ENCODE measurements at places on chromosomes 16 and 17.

- DNase-seq = no peak
Measured at GRCh38 chr17:75252039-75252816, 9.2 kb downstream of the GGA3 start.

DNA sequence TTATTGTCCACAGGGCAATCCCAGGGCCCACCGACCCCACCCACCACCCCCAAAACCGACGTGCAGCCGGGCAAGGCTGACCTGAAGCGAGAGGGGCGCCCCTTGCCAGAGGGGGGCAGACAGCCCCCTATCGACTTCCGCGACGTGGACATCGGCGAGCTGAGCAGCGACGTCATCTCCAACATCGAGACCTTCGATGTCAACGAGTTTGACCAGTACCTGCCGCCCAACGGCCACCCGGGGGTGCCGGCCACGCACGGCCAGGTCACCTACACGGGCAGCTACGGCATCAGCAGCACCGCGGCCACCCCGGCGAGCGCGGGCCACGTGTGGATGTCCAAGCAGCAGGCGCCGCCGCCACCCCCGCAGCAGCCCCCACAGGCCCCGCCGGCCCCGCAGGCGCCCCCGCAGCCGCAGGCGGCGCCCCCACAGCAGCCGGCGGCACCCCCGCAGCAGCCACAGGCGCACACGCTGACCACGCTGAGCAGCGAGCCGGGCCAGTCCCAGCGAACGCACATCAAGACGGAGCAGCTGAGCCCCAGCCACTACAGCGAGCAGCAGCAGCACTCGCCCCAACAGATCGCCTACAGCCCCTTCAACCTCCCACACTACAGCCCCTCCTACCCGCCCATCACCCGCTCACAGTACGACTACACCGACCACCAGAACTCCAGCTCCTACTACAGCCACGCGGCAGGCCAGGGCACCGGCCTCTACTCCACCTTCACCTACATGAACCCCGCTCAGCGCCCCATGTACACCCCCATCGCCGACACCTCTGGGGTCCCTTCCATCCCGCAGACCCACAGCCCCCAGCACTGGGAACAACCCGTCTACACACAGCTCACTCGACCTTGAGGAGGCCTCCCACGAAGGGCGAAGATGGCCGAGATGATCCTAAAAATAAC is 3.0 kb downstream of the SOX9 start:
- DNase-seq = no peak

GRCh38 chr17:43020789-43021740 is 1.1 kb downstream of the VAT1 start:
- no peak for DNase-seq

DNA sequence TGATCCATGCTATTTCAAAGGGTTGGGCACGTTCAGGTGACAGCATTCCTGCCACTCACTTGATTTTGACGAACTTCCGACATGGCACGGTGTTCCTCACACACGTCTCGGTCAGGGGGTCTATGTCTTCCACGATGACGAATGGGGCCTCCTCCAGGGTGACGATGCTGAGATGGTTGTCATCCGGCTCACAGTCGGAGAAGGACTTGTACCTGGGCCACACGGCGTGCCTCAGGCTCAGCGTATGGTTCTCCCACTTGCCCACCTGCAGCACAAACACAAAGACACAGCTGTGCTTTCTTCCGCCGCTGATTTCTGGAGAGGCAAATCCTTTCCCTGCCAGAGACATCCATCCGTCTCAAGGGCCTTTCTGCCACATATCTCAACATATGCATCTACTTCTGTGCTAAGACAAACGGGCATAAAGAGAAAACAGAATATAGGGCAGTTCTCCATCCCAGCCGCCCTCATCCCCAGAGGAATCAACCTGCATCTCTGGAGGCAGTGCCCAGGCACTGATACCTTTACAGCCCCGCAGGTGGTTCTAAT is 332.5 kb downstream of the GRIN2A start:
- DNase-seq = no peak

DNA sequence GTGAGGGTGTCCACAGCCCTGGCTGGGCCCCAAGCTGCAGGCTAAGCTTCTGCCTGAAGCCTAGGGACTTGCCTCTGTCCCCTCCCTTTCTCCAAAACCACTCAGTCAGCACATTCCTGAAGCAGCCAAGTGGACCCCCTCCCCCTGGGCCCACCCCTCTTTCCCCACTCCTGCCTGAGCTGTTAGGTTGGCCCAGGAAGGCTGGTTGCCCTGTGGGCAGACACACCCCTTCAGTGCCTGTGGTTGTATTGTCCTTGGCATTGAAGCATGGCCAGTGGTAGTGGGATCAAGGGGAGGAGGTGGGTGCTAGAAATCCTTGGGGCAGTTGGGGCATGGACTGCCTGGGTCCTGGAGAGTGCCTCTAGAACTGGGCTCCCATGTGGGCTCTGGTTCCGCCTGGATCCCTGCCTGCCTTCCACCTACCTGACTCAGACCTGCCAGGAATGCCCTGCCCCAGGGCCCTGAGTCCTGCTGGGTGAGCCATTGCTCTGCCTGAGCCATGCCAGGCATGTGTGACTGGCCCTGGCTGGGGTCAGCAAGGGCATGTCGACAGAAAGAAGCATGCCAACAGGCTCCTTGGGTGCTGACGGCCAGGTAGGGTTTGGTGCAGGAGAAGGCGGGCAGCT is 2.1 kb downstream of the TRAF4 start:
- DNase-seq = no peak

DNA sequence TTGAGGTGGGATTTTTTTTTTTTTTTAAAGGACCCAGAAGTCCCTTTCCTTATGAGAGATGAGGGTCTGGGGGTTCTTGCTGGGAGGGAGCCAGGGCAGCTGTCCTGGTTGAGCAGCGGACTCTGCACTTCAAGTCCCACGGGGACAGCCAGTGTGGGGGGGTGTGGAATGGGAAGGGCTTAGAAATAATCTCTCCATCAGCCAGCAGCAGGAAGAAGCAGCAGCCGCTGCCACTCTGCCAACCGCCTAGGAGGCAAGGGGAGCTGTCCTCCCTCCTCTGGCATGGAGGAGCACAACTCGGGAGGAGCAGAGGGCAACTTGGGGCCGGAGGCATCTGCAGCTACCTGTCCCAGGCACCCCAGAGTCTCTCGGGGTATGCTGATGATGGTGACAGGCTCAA is at the start of gene KCNG4:
Gene KCNG4, minus strand, starts transcription at position 104 of the 400 bp plus-strand sequence. CDS start 2,527 bp downstream, outside the sequence.
- no peak for DNase-seq

- DNase-seq = no peak
Measured at GRCh38 chr16:24848065-24848464, 2.3 kb downstream of the SLC5A11 start.

DNA sequence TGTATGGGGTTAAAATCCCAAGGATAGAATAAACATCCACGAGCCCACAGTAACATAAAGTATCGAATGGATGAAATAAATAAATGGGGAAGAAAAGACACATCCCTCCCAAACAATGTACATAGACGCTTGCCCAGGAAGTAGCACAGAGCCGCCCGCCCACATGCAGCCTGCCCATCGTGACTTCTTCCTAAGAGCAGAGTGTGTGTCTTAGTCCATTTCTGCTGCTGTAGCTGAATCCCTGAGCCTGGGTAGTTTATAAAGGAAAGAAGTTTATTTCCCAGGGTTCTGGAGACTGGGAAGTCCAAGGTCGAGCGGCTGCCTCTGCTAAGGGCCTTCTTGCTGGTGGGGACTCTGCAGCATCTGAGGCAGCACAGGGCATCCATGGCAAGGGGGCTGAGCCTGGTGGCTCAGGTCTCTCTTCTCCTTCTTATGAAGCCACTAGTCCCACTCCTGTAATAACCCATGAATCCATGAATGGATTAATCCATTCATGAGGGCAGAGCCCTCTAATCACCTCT is 39.4 kb upstream of the ZNF469 start:
- DNase-seq = no peak

- DNase-seq = no peak
Measured at GRCh38 chr17:1776857-1777256, 15.0 kb downstream of the SERPINF1 start.

GRCh38 chr16:79307214-79307613 is 293.3 kb downstream of the MAF start:
- no peak for DNase-seq

DNA sequence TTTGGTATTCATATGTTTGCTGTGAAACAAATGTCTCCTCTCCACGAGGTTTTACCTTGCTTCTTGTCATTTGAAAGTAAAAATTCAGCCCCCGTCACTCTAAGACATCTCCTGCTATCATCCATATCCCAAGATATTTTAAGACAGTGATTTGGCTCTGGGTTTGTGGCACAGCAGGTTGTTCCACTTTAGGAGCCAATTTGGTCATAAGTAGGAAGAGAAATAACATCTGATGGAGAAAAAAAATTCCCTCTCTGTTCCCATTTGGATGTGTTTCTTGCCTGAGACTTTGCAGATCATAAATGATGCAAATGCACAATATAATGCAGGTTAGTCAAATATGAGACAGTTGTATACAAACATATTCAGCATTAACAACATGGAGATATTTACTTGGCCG is 309.5 kb downstream of the CDH8 start:
- DNase-seq = no peak

DNA sequence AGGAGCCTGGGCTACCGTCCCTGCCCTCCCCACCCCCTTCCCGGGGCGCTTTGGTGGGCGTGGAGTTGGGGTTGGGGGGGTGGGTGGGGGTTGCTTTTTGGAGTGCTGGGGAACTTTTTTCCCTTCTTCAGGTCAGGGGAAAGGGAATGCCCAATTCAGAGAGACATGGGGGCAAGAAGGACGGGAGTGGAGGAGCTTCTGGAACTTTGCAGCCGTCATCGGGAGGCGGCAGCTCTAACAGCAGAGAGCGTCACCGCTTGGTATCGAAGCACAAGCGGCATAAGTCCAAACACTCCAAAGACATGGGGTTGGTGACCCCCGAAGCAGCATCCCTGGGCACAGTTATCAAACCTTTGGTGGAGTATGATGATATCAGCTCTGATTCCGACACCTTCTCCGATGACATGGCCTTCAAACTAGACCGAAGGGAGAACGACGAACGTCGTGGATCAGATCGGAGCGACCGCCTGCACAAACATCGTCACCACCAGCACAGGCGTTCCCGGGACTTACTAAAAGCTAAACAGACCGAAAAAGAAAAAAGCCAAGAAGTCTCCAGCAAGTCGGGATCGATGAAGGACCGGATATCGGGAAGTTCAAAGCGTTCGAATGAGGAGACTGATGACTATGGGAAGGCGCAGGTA is 762 bp downstream of the CDK12 start:
- DNase-seq = no peak

DNA sequence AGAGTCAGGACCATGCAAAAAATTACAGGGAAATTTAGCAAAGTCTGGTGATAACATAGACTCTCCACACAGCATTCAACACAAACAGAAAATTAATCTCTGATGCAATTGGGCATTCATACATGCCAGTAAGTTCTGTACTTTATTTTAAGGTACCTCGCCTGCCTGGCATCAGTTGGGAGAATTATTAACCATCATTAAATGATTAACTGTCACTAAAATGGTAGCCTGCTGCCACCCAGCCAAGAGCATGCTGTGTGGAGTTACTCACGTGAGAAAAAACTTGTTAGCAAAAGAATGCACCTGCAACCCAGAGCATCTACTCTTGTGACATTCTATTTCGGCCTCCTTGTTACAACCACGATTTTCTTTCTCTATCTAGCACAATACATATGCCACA is 117.2 kb downstream of the GRIN2A start:
- DNase-seq = no peak

DNA sequence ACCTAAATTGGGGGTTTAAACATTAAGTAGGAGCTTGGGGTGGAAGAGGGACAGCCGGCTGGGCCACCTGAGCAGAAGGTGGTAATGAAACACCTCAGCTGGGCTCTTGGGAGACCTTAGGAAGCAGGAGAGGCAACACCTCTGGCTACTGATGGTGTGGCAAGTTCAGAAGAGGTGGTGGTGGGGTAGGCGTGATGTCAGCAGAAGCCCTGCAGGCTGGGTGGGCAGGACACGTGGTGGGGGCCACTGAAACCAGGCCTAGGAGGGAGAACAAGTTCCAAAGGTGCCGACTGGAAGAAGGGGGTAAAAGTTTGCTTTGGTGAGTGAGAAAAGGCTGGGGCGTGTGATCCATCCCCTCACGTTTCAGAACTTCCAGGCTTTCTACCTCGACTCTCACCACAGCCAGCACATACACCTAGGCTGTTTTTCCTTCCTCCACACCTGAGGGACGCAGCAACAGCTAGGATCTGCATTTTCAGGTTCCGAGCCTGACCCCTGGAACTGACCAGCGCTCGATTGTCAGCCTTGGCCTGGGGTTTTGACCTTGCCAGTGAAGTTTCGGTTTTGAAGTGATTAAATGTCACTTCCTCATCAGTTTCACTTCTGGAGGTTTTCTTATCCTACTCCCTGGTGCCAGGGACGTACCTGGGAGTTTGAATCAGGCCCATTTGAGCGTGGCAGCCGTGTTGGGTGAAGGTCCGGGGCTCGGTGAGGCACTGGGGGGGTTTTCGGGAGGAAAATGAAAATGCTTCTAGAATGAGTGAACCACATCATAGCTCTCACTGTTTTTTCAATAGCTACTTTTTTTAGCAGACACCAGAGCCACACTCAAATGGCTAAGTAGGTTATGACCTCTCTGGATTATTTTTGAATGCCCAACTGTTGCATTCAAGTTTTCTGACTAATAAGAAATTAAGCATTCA is 10.0 kb downstream of the SNN start:
- DNase-seq = no peak

DNA sequence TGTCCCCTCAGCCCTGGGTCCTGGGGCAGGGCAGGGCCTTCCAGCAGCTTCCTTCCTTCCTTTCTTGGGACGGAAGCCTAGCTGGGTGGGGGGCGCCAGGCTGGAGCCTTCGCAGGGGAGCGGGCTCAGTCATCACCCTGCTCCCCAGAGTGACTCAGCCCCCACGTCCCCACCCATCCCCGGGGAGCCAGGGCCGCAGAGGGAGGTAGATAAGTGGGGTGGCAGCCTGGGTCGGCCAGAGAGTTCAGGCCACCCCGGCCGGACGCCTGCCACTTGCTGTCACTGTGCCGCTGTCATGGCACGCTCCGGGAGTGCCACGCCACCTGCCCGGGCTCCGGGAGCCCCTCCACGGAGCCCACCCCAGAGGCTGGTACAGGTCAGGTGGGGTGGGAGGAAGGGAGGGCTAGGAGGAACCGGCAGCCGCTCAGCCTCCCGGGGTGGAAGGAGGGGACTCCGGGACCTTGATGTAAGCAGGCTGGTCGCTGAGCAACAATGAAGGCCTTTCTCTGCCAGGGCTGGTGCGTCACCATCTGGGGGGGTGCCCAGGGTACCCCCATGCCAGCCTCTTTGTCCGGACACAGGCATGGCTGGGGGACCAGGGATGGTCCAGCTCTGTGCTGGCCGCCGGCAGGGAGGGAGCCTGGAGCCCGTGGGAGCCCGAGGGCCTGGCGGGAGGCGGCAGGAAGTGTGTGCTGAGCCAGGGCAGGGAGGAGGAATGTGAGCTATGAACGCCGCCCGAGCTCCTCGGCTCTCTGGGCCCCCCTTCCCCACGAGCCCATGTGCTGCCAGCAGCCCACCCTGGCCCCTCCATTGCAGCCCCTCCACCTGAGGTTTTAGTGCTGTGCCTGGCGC is 6.6 kb downstream of the NHERF2 start:
- DNase-seq = no peak

DNA sequence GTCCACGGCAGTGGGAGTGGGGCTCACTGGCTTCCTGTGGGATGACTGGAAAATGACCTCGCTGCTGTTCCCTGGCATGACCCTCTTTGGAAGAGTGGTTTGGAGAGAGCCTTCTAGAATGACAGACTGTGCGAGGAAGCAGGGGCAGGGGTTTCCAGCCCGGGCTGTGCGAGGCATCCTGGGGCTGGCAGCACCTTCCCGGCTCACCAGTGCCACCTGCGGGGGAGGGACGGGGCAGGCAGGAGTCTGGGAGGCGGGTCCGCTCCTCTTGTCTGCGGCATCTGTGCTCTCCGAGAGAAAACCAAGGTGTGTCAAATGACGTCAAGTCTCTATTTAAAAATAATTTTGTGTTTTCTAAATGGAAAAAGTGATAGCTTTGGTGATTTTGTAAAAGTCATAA is 7.8 kb upstream of the RNF213 start:
- no peak for DNase-seq
